Non-pigmented ciliary epithelial cell (primary cell): ENCODE measurements at places on chromosomes 1 and 21.

DNA sequence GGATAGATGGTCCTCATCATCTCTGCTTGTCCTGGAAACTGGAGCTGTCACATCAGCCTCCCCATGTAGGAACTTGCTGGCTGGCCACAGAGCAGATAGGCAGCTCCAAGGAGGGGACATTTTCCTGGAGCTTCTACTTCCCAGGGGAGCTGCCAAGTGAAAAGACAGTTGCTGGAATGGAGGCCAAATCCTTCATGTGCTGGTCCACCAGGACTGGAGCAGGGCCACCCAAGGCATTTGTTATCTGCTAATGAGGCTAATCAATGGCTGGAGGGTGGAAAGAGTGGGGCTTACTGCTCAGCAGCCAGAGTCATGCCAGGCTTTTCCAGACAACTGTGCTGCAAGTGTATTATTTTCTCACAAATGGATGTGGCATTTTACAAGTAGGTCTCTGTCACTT is 22.5 kb downstream of the KAZN start:
- no peak for DNase-seq

- no peak for DNase-seq
Observed at GRCh38 chr1:29876902-29877301, 640.6 kb downstream of the PTPRU start.

- DNase-seq, result no peak
Observed at GRCh38 chr1:116474921-116475849, 95.6 kb downstream of the CD58 start.

DNA sequence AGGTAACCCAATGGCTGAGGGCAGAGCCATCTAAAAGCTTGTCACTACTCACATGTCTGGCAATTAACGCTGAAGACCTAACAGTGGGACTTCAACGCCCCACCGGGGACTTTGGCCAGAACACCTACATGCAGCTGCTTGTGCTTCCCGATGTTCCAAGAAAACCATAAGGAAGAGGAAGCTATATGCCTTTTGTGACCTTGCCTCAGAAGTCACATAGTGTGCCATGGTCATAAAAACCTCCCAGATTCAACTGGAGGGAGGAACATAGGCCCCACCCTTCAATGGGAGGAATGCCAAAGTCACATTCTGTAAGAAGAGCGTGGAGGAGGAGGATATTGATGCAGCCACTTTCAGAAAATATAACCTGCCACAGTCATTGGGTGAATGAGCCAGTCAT is 147.8 kb upstream of the MAGI3 start:
- DNase-seq, result no peak

DNA sequence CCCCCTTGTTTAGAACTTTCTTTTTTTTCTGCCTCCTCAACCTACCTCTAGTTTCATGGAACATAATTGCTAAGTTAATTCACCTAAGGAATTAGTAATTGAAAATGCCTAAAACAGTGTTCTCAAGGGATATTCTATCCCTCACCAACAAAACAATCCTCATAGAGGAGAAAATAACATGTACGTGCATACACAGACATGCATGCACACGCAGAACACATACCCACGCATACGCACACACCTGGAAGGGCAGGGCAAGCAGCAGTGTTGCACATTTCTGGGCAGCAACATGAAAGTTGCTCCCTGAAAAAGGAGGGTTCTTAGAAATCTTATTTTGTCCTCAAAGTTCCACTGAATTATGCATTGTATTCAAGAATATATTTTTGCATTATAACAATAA is 76.6 kb downstream of the HHAT start:
- DNase-seq, result no peak

DNA sequence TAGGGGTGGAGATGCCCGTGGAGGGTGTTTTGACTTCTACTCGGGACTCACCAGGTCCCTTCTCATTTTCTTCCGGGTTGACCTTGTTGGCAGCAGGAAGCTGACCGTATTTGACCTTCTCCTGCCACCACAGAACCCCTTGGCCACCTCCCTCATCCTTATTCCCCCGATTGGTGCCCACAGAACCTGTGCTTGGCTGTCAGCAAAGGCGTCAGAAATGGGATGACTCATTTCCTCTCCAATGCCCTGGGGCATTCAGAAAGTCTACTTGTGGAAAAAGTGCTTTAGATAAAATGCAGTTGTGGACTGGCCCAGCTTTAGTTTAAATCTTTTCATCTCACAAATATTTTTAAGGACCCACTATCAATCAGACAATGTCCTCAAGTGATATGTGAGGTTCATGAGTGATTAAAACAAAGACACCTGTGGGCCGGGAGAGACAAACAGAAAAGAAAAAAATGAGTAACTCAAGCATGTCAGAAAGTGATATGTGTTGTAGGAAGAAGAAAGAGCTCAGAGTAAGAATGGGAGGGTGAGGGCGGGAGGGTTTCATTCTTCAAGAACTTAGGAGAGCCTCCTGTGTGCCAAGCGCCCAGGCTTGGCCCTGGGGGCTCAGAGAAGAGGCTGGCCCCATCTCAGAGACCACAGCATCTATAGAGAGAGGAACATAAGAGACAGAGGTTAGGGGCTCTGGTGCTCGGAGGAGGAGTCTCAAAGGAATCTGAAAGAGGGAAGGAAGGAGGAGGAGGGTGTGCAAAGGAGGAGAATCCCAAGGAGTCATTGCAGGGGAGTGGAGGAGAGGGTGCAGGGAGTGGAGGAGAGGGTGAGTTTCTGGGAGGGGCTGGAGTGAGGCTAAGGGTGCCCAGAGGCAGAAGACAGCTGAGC is 221.6 kb upstream of the VAMP3 start:
- peak; percentile 42 for DNase-seq

GRCh38 chr1:27520651-27521050 is 30.7 kb upstream of the WASF2 start:
- DNase-seq, result no peak

- DNase-seq, result no peak
Observed at GRCh38 chr1:61444288-61444687, 280.7 kb downstream of the TM2D1 start.

GRCh38 chr1:217331698-217332097 is 299.2 kb downstream of the GPATCH2 start:
- DNase-seq, result no peak

DNA sequence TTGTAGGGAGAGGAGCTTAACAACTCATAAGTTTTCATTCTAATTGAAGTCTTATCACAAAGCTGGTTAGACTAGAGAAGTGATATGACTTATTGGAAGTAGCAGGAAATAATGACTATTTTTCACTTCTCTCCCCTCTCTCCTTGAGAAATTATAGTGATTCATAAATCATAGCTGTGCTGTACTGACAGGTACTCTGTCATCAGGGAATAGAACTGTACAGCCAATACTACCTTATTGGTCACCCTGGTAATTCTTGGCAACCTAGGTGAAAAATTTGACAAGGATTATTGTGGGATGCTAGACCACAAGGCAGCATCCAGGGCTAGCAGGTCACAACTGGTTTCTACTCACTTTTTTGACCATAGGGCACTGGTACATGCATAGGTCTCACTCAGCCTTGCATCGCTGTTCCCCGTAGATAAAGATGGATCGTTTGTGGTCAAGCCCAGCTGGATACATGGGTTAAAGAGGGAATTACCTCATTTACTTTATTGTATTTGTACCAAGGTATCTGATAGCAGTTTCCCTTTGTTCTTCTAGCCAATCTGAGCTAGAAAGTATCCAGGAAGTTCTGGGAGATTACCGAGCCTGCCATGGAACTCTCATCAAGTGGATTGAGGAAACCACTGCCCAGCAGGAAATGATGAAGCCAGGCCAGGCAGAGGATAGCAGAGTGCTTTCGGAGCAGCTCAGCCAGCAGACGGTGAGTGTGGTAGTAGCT is 113.6 kb downstream of the MACF1 start:
- no peak for DNase-seq

- no peak for DNase-seq
Observed at GRCh38 chr21:38267136-38267755, 10.5 kb downstream of the KCNJ15 start.
